Body of pancreas (tissue), 4 donors: ENCODE measurements at places on chromosomes 2 and 18. TPM values are rescaled to one million over a fixed set of nuclear protein-coding genes. Genes with fewer than 3 reads are reported as not detected.

- no peaks in the 10 kb centered on the region for H3K4me1 ChIP-seq
- no peak overlapping the region for H3K27ac ChIP-seq
- DNase-seq: no peak
- H3K4me3 ChIP-seq: no peak overlapping the region
- H3K27me3 ChIP-seq: no peaks in the 10 kb centered on the region
Observed at GRCh38 chr2:42296226-42296625, 64.8 kb downstream of the COX7A2L start.

DNA sequence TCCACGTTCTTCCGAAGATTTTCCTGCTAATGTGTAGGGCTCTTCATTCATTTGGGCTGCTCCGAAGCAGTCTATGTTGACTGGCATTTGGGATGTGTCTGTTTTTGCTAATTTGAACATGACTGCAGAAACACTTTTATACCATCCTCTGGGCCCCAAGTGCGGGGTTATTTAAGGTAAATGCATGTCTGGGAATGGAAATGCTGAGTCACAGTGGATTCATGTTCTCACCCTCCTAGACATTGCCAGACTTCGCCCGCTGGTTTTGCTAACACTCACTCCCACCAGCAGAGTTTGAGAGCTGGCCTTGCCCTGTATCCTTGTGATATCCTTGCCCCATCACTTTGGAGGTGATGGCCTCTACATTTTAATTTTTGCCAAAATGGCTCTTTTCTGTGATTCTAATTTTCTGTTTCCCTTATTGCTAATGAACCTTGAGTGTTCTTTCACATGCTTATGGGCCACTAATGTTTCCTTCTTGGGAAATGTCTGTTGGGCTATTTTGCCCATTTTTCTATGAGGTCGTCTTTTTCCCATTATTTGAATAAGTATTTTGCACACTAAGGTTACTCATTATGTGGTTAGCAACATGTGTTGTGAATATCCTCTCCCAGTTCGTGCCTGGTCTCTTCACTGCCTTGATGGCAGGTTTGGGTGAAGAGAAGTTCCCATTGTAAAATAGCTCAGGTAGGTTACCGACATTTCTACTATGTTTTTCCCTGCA lies 204.1 kb downstream of the GLI2 start:
- no peaks in the 10 kb centered on the region for H3K27me3 ChIP-seq
- H3K4me1 ChIP-seq: peaks cover 17% of the 10 kb centered on the region

- no peaks in the 10 kb centered on the region for H3K4me1 ChIP-seq
- no peaks in the 10 kb centered on the region for H3K27me3 ChIP-seq
- no peak overlapping the region for H3K4me3 ChIP-seq
- H3K36me3 ChIP-seq: no peaks in the 10 kb centered on the region
Observed at GRCh38 chr18:70366670-70367069, 77.8 kb downstream of the SOCS6 start.

DNA sequence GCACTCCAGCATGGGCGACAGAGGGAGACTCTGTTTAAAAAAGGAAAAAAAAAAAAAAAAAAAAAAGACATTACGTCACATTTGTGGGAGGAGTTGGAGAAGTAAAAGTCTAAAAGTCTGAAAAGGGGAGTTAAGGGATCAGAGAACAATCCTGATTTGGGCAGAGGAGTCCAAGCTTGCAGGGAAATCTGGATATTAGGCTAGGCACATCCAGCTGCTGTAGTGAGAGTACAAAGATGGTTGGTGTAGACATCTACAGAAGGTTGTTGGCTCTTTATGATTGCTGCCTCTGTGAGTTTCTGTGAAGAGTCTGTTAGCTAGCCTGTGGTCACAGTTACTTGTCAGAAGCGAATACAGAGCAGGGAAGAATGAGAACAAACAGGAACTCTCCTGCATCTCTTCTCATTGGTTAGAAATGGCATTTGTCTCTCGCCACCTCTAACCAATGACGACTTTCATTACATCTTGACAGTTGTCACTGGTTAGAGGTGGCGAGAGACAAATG lies 3.3 kb upstream of the OSBPL6 start:
- no peak overlapping the region for H3K4me3 ChIP-seq
- H3K27me3 ChIP-seq: no peaks in the 10 kb centered on the region
- no peaks in the 10 kb centered on the region for H3K36me3 ChIP-seq
- H3K4me1 ChIP-seq: peaks cover 6% of the 10 kb centered on the region
- no peak overlapping the region for H3K27ac ChIP-seq

GRCh38 chr2:213252206-213252605 lies 32.1 kb upstream of the SPAG16 start:
- H3K27me3 ChIP-seq: no peaks in the 10 kb centered on the region
- H3K36me3 ChIP-seq: no peaks in the 10 kb centered on the region
- DNase-seq: no peak
- no peak overlapping the region for H3K4me3 ChIP-seq
- H3K27ac ChIP-seq: no peak overlapping the region

- no peak overlapping the region for H3K4me3 ChIP-seq
- no peaks in the 10 kb centered on the region for H3K4me1 ChIP-seq
- H3K27me3 ChIP-seq: no peaks in the 10 kb centered on the region
- H3K27ac ChIP-seq: no peak overlapping the region
- no peak for DNase-seq
- H3K36me3 ChIP-seq: no peaks in the 10 kb centered on the region
Observed at GRCh38 chr2:40259900-40260299, 192.0 kb downstream of the SLC8A1 start.

- no peak for DNase-seq
- no peaks in the 10 kb centered on the region for H3K27me3 ChIP-seq
- no peak overlapping the region for H3K4me3 ChIP-seq
- H3K4me1 ChIP-seq: peaks cover 53% of the 10 kb centered on the region
- no peaks in the 10 kb centered on the region for H3K36me3 ChIP-seq
- no peak overlapping the region for H3K27ac ChIP-seq
Observed at GRCh38 chr2:11534071-11534745, 363 bp downstream of the GREB1 start.

DNA sequence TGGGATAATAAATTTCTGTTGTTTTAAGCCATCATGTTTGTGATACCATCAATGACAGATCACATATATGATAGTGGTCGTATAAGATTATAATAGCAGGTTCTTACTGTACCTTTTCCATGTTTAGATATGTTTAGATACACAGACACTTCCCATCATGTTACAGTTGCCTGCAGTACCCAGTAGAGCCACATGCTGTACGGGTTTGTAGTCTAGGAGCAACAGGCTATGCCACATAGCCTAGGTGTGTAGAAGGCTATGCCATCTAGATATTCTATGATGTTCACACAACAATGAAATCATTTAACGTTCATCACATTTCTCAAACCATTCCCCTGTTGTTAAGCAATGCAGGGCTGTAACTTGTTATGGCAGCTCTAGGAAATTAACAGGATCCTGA lies 132.9 kb upstream of the SH3BP4 start:
- no peaks in the 10 kb centered on the region for H3K27me3 ChIP-seq
- no peak overlapping the region for H3K27ac ChIP-seq
- H3K4me3 ChIP-seq: no peak overlapping the region

DNA sequence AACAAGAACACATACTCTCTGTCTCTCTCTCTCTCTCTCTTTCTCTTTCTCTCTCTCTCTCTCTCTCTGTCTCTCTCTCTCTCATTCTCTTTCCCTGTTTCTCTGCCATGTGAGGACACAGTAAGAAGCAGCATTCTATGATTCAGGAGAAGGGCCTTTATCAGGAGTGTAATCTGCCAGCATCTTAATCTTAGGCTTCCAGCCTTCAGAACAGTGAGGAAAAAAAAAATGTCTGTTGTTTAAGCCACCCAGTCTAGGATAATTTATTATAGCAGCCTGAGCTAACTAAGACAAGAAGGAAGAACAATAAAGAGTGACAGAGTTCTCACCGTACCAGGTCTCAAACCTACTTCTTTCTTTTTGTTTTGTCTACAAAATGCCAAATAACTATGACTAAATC lies 399.4 kb downstream of the SOCS6 start:
- H3K36me3 ChIP-seq: no peaks in the 10 kb centered on the region
- DNase-seq: no peak
- H3K27ac ChIP-seq: no peak overlapping the region
- no peaks in the 10 kb centered on the region for H3K27me3 ChIP-seq

DNA sequence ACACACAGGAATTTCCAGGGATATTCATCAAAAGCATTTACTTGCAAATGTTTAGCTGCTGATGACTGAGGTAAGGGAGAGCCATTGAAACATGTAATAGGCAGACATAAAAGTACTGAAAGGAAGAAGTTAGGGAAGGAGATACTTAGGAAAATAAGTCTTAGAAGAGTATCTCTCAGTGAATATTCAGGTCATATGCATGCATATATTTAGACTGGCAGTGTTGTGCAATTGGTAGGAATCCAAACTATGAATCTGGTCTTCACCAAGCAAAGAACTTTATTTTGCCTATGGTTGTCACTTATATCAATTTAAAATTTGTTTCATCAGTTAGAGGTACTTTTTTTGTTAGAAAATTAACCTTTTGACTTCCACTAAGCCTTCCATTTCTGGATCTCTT lies 1490.7 kb downstream of the SUCLG1 start:
- H3K4me3 ChIP-seq: no peak overlapping the region
- H3K36me3 ChIP-seq: no peaks in the 10 kb centered on the region
- no peaks in the 10 kb centered on the region for H3K4me1 ChIP-seq
- H3K27ac ChIP-seq: no peak overlapping the region
- H3K27me3 ChIP-seq: no peaks in the 10 kb centered on the region
- DNase-seq: no peak

GRCh38 chr2:232365621-232366321 lies 12.8 kb upstream of the ALPP start:
- no peaks in the 10 kb centered on the region for H3K36me3 ChIP-seq
- DNase-seq: peak; percentile 31
- no peak overlapping the region for H3K4me3 ChIP-seq
- no peak overlapping the region for H3K27ac ChIP-seq

ABCB11 gene
- 0.33 TPM for total RNA-seq

DNA sequence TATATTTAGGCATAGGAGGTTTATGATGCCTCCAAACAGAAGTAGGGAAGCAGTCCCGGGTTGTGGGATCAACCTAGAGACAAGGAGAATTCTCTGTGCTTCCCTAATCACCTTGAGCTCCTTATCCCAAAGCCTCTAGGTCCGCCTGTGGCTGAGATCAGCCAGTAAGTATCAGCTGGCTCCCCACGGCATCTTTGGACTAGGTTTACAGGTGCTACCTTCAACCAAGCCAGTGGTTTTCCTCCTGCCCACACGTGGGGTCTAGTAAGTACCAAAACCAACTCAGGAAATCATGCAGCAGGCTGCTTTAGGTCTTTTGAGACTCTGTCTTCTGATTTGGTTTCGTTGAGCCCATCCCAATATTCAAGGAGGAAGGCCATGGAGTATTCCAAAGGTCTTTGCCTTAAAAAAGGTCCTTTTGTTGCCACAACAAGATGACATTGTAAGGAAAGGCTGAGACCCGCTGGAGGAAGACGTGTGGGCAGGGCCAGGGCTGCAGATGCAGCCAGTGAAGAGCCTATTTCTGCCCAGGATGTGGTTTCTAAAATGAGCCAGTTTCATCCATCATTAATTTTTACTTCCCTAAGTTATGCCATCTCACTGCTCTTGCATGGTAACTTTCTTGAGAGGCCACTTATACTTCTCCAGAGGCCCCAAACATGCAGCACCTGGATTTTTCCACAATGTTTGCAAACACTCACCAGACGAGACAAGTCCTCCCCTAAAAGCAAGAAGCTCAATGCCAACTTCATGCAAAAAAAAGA lies 248.7 kb downstream of the RNF152 start:
- no peak for DNase-seq
- H3K4me3 ChIP-seq: no peak overlapping the region
- no peaks in the 10 kb centered on the region for H3K4me1 ChIP-seq
- no peaks in the 10 kb centered on the region for H3K36me3 ChIP-seq

DNA sequence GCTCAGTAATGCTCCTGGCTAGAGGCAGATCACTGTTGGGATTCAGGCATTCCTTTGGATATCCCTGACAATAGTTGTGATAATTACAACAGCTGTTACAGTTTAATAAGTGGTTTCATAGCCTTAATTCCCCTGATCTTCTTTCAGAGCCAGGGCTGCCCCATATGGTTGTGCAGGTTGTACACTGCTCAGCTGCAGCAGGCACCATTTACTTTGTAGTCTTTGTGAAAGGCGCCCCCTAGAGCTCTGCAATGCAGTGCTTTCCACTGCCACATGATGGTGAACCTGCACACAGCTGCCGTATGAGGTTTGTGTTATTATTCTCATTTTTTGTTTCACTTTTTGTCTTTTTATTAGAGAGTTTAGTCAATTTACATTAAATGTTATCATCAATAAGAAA lies 239.1 kb downstream of the KCNS3 start:
- no peaks in the 10 kb centered on the region for H3K27me3 ChIP-seq
- H3K4me1 ChIP-seq: no peaks in the 10 kb centered on the region
- H3K36me3 ChIP-seq: no peaks in the 10 kb centered on the region
- H3K4me3 ChIP-seq: no peak overlapping the region

AGXT gene
- 1.6 TPM for total RNA-seq

MC4R gene
- not detected for total RNA-seq

DNA sequence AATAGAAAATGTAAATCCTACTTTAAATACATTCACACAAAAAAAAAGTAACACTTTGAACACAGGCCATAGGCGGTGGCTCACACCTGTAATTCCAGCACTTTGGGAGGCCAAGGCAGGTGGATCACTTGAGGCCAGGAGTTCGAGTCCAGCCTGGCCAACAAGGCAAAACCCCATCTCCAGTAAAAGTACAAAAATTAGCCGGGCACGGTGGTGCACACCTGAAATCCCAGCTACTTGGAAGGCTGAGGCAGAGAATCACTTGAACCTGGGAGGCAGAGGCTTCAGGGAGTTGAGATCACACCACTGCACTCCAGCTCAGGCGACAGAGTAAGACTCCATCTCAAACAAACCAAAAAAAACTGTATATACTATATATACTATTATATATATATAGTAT lies 303.6 kb downstream of the BCL11A start:
- H3K4me1 ChIP-seq: no peaks in the 10 kb centered on the region
- H3K4me3 ChIP-seq: no peak overlapping the region
- H3K36me3 ChIP-seq: no peaks in the 10 kb centered on the region
- no peak overlapping the region for H3K27ac ChIP-seq
- H3K27me3 ChIP-seq: no peaks in the 10 kb centered on the region
- DNase-seq: no peak

DNA sequence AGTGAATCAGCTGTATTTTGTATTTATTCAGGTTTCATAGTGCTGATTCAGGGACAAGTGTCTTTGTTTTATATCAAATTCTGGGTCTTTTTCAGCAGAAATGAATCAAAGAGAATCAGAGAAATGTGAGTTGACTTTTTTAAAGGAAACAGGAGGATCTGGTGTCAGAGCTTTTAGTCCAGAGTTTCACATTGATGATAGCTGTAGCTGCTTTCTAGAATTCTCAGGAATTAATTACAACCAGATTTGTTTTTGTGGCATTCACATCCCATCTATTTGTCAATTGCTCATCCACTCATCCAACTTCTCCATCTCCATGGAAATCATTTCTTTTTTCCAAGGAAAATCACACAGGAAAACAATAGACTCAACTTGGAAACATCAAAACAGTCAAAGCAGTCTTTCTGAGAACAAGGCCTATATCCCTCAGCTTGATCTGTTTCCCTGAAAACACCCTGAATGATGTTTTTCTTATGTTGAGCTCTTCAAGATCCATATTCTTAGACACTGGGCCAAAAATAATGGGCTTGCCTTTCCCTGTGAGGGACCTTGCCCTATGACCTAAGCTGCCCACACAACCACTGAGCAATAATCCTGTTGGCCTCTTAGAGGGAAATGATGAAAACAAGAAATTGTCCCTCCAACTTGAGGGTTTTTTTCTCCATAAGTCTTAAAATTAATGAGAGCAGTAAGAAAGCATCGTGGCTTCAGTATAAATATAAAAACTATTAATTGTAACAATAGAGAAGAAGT lies 249.5 kb upstream of the FN1 start:
- H3K27ac ChIP-seq: no peak overlapping the region
- H3K4me1 ChIP-seq: no peaks in the 10 kb centered on the region
- no peak overlapping the region for H3K4me3 ChIP-seq
- no peak for DNase-seq
- no peaks in the 10 kb centered on the region for H3K27me3 ChIP-seq
- H3K36me3 ChIP-seq: no peaks in the 10 kb centered on the region

- no peak for DNase-seq
- no peaks in the 10 kb centered on the region for H3K36me3 ChIP-seq
Observed at GRCh38 chr2:211351987-211352386, 795.6 kb downstream of the CPS1 start.

ANKRD29 gene
- total RNA-seq: 0.52 TPM
